ENCODE measurements at places on chromosomes 12 and 14.

DNA sequence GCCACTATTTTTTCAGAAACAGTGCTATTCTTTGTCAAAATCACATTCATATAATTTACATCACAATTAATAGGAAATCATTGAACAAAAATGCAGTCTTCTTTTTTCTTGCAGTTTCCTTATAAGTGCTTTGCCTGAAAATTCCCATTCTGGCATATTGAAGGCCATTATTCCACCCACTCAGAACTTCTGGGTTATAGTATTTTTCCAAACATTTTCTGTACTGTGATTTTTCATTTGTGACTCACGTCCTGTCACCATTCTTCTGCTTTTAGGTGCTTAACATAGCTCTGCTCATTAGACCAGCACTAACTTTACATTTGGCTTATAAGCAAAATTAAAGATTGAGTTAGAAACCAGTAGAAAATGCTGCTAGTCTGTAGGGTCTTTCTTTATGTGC lies 241.0 kb upstream of the NPAS3 start:
- peak; percentile 42 for DNase-seq

GRCh38 chr12:46981622-46982021 lies 97.8 kb upstream of the PCED1B start:
- no peak for DNase-seq

GRCh38 chr12:92108651-92109050 lies 37.0 kb downstream of the BTG1 start:
- no peak for DNase-seq

DNA sequence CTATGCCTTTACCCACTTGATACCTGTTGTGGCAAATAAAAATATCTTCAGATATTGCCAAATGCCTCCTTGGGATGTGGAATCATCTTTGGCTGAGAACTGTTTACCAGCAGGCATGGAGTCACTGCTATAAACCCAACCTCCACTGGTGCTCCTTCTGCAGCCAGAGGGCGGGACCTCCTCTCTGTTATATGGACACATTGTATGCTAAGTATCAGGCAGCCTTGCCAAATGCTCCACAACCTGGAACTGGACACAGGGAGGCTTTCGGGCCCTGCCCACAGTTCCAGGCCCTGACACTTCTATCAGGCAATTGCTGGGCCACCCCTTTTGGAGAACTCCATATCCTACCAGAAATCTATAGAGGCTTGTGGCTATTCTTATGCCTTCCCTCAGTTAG lies 201.0 kb downstream of the TMX1 start:
- peak; percentile 22 for DNase-seq

GRCh38 chr12:16844875-16845274 lies 238.9 kb upstream of the LMO3 start:
- DNase-seq = peak; percentile 8

- no peak for DNase-seq
Measured at GRCh38 chr14:68711561-68712309, 81.1 kb downstream of the ZFP36L1 start.

DNA sequence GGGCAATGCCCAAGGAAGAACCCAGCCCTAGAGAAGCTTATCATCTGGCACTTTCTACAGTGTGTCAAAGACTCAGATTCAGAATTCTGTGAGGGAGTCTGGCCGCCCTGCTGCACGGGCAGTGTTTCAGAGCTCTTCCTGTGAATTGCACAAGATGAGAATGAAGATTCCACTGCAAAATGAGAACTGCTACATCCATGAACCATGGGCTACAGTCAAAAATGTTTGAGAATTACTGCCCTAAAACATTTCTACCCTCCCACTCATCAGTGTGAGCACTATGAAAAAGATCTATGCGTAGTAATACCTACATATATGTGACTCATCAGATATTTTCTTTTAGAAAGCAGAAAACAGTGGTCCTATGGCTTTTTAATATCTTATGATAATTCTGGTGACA lies 104.0 kb downstream of the STAB2 start:
- DNase-seq = no peak

DNA sequence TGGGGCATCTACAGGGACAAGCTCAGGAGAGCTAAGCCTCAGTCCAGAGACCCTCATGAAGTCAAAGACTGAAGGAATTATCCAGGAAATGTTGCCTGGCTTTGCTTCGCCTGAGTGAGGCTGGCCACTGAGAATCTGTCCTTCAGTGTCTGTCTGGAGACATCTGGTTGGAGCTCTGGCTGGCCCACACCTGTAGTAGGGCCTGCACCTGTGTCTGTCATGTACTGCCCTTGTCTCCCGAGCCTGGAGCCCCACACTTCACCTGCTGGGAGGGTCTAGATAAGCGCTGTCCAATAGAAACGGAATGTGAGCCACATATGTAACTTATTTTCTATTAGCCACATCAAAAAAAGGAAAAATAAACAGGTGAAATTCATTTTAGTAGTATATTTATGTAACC lies 9.9 kb upstream of the HDAC7 start:
- no peak for DNase-seq

GRCh38 chr12:12201274-12201758 lies 65.5 kb downstream of the LRP6 start:
- no peak for DNase-seq

- DNase-seq = no peak
Measured at GRCh38 chr12:54028314-54029201, at the start of gene HOXC6. TSS of gene HOXC6 (plus strand) at chr12:54028440. CDS start at chr12:54028522, 82 bp downstream.

GRCh38 chr12:57319678-57320469 lies 68.9 kb upstream of the STAC3 start:
- DNase-seq = no peak

- no peak for DNase-seq
Measured at GRCh38 chr12:40864891-40865290, 172.7 kb downstream of the CNTN1 start.

DNA sequence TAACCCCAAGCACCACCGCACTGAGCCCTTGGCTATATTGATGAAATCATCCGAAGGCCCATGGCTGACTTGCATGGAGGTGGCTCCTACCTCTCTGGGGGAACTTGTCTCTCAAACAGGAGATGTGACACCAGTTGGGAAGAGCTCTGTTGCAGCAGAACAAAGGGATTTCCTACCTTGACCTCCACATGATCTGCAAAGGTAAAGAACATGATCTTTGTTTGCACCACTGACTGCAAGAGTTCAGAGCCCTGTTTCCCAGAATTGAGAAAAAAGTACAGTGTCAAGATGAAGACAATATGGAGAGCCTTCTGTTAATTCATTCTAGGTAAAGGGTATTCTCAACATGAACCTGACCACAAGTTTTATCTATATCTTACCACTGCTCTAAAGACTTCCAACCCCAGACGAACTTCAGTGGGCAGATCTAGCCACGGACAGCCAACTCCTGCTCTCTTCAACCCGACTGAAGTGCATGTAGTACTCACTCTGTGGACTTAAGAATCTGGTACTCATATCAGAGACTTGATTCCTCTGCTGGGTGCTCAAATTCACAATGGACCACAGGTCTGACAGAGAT lies 32.1 kb downstream of the ZFYVE26 start:
- no peak for DNase-seq

GRCh38 chr12:100661300-100661951 lies 87.9 kb downstream of the GAS2L3 start:
- DNase-seq = peak; percentile 22

DNA sequence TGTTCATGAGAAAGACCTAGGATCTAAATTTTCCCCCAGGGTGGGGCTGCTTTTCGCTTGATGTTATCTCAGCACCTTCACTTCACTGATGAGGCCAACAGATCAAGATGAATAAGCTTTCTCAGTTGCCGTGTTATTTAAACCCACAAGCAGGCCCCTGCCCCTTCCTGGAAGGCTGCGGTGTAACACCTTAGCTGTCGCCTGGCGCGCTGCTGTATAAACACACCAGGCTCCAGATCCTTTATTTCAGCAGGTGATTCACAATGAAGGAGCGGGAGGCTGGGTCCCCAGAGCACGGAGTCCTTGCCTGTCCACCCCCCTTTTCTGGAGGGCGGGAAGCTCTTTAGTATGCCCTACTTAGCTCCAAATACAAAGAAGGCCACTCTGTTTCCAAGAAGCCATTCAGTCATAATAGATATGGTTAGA lies 515.4 kb downstream of the FUT8 start:
- DNase-seq = no peak

DNA sequence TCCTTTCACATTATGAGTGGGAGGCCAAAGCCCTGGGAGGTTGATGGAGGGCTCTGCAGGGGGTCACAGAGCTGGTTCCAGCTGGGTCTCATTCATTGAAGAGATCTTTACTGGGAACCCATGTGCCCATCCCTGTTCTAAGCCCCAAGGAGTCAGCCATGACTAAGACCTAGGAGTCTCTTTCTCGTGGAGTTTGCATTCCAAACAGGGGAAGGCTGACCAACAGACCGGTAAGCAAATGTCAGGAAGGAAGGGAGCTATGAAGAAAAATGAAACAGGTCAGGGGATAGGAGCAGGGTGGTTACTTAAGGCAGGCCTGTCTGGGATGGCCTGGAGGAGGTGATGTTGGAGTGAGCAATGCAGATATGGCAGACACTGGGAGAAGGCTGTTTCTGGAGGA lies 31.5 kb downstream of the SYNDIG1L start:
- no peak for DNase-seq

DNA sequence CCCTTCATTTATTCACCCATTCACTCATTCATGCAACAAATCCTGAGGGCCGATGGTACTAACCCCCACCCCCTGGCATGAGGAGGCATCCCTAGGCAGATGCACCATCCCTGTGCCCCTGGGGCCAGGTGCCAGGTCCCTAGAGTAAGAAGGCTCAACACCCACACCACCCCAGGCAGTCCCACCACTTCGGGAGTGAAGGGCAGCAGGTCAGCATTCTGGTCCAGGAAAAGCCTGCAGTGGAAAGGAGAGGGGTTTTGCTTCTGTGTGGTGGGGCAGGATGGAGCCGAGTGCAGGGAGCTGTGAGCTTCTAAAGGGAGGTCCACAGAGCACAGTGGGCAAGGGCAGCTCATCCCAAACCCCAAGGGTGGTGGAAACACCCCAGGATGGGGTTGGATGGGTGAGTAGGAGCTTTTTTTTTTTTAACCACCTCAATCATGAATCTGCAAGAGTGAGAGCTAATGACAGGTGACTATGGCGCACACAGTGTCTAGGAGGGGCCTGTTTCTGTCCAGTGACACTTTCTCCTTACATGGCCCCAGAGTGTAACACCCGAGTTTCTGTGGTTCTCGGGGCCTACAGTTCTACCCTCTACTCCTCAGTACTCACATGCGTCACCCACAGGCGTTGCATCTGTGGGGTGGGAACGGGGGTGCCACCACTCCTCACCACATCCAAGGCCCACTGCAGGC lies 414.3 kb downstream of the TMEM121 start:
- DNase-seq = no peak

- DNase-seq = no peak
Measured at GRCh38 chr12:94092516-94093241, 55.7 kb upstream of the PLXNC1 start.

DNA sequence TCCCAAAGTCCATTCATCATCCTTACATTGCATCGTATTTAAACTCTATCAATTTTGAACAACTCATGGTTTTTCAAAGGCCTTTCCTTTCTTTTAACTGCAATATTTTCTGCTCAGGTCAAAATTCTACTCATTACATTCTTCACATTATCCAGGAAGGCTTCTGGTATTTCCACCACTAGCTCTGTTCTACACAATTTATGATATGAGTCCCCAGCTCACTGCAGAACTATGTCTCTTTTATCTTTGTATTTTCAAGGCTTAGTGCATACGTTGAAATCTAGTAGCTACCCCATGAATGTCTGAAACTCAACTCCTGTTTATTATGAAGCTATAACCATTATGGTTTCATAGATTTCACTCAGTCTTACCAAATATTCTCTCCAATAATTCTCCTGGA lies 282.9 kb downstream of the DUSP6 start:
- DNase-seq = no peak

DNA sequence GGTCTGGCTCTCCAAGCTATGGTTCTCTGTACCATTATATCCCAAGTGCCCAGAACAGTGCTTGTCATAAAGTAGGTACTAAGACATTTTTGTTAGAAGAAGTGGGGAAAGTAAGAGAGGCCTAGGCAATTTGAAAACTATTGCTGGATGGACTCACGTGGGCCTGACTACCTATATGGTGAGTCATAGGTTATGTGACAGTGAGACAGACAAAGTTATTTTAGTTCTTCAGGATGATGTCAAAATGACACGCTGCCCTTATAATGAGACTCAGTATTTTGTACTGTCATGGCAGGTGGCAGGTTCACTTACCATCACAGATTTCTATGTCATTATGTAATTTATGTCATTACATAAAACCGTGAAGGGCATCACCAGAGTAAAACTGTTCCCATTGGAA lies 53.1 kb downstream of the PARP11 start:
- DNase-seq = peak; percentile 56

- DNase-seq = no peak
Measured at GRCh38 chr12:55733021-55733555, 4.3 kb upstream of the CD63 start.

DNA sequence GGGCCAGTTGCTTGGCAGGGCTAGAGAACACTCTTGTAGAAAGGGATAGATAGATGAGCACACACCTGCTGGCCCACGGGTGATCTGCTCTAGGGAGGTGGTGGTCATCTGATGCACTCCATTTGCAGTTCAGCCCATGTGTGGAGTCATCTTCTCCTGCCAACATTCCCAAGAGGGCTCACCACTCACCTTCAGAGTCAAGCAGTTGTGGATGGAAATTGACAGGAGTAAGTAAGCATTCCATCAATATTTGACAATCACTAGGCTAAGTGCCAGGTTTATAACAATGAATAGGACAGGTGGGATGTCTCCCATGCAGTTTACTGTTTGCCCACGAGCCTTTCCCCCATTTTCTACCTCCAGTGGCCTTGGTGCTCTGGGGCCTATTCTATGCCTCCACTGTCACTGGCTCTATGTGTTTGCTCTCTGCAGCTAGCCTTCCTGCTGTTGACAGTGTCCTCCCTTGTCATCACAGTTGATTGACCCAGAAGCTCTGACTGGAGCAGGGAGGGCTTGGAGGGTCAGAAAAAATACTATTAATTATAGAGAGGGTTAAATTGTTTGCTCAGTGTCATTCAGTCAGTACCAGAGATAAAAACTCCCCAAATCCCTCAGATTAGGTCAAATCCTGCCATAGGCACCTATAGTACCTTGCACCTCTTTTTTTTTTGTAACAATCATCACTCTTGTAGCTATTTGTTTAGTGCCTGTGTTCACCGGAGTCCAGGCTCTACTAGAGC lies 134.6 kb upstream of the PZP start:
- no peak for DNase-seq

DNA sequence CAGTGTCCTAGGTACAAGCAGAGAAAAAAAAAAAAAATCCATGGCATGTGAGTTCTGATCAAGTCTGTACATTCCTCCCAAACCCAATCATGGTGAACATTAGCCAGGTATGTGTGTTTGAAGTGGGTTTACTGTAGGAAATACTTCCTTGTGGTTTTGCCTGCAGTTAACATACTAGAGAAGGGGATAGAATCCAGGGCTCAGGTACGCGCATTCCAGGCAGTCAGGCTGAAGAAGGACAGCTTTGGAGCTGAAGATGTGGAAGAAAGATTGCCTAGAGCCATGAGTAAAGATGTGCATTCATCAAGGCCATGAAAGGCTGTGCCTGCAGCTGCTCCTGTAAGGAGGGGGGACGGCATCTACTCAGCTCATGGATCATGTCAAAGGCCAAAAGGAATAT lies 88.2 kb upstream of the NTF3 start:
- no peak for DNase-seq

Data from ACHN (cell line).